ENCODE measurements at places on chromosomes 11 and 22.
A peak's percentile ranks its signal among the peaks of the same experiment; 100 is the strongest.

GRCh38 chr11:120270386-120270785 lies 30.4 kb downstream of the POU2F3 start:
- DNase-seq = no peak

DNA sequence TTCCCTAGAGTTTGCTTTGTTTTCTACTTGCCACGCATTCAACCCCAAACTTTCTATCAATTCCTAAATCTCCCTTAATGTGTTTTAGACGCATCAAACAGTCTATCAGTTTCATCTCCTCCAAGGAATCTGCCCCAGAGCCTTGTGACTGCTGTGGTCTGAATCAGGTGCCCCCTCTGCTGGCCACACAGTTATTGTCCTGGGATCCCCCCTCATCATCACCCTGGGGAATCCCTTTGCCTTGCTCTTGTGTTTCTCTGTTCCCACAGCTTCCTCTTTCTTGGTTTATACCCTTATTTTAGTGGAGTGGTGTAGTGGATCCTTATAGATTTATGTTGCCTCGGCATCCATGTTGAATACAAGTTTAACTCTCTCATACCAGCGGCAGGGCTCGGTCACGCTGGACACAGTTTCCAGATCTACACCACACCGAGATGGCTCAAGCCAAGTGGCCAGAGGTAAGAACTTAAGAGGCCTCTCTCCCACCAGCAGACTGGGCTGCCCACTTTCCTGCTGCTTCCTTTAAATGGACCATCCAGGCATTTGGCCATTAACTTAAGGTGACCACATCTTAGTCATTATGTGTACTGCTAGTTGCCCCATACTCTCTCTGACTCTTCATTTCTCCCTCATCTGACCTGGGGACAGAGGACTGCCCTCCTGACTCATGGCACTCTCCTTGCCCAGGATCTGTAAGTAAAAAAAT lies 8.2 kb downstream of the UPB1 start:
- peak; percentile 79 for DNase-seq

- no peak for DNase-seq
Observed at GRCh38 chr22:40414311-40414710, 43.9 kb downstream of the SGSM3 start.

DNA sequence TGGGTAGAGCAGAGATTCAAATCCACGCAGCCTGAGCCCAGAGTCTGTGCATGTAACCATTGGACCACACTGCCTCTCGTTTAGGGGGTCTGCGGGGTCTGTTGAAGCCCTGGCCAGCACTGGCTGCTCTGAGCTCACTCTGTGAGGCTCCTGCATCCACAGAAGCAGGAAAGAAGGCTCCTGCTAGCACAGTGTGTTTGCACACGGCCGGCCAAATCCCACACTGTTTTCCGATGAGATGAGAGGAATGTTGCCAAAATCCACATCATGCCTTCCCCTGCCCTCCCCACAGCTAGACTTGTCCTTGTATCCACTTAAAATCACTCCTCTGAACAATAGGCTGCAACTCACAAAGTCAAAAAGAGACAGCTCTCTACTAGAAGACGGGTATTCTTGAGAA lies 10.6 kb upstream of the SLC22A12 start:
- DNase-seq = no peak

GRCh38 chr11:70016666-70017367 lies 61.3 kb upstream of the ANO1 start:
- DNase-seq = no peak

DNA sequence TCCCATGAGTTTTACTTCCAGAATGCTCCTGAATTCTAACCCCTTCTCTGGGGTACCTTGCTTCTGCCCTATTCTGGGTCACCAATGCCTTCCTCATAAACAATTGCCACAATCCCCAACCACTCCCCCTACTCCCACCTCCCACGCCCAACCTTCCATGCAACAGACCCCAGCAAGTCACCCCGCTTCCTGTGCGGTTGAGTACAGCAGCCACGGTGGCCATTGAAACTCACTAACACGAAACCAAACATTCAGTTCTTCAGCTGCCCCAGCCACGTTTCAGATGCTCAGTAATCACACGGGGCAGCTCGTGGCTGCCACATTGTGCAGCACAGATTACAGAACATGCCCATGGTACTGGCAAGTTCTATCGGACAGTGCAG lies 3.7 kb upstream of the BCR start:
- no peak for DNase-seq

GRCh38 chr11:15473954-15474837 lies 359.5 kb downstream of the INSC start:
- DNase-seq = no peak

- DNase-seq = peak; percentile 65
Observed at GRCh38 chr11:32809313-32809712, 14.9 kb upstream of the CCDC73 start.

DNA sequence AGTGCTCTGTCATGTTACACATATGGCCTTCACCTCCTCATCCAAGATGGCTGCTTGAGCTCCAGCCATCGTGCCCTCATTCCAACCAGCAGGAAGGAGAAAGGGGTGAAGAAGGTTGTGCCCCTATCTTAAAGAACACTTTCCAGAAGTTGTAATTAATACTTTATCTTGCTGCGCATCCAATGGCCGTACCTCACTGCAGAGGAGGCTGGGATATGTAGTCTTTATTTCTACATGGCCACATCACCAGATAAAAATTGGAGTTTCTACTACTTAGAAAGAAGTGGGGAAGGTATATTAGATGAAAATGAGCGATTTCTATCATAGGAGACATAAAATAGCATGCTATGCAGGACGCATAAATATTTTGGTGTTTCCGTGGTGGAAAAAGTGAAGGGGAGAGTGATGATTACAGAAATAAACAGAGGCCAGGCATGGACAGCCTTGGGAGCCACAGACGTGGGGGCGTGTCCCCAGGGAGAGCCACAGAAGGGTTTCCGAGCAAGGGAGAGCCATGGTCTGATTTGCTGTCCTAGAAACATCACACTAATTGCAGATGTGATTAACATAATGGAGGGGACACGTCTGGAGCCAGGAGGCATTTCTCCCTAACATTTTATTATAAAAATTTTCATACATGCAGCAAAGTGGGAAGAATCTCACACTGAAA lies 8.8 kb upstream of the MB start:
- DNase-seq = no peak

DNA sequence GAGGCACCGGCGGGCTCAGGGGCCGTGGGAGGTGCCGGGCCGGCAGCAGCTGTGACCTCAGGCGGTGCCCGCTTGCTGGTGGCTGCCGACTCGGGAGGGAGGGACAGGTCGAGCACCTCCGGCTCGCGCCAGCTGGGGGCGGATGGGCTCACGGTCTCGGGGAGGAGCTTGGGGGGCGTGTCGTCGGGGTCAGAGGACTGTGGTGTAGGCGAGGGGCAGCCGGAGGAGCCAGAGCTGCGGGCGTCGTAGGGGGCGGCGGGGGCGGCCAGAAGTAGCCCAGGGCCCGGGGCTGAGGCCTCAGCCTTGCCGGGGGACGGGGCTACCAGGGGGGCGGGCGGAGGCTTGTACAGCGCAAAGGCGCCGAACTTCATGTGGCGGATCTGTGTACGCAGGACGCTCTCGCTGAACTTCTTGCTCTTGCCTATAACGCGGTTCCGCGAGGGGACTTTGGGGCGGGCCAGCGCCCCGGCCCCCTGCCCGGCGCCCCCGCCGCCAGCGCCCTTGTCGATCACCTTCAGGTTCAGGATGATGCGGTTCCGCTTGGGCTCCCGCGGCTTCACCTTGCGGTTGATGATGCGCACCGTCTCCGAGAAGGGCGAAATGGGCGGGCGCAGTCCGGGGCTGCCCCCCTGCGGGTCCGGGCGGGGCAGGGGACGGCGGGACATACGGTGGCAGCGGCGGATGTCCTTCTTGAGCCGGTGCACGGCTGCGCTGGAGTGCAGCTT lies 5.5 kb downstream of the CBX6 start:
- no peak for DNase-seq

DNA sequence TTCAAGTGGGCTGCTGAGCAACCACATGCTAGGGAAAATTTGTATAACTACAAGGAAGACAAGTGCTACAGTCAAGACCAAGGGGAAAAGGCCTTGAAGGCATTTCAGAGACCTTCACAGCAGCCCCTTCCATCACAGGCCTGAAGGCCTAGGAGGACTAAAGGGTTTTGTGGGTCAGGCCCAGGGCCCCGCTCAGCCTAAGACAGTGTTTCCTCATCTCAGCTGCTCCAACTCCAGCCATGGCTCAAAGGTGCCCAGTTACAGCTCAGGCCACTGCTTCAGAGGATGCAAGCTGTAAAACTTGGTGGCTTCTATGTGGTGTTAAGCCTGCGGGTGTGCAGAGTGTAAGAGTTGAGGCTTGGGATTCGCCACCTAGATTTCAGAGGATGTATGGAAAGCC lies 260.5 kb downstream of the NXPE2 start:
- DNase-seq = no peak

DNA sequence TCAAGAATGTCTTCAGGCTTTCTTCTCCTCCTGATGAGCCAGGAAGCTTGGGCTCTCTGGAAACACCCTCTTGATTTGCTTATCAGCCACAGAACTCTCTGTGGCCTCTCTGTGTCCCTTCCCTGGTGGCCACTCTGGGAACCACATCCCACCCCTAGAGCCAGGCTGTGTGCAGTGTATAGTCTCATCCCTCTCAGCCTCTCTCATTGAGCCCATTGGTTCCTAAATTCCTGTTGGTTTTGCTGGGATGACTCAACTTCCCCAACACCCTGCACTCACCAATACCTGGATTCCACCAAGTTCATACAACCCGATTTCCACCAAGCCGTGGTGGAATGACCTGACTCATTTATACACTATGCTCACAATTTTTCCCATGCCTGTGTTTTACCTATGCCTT lies 5.2 kb downstream of the IRAG1 start:
- peak; percentile 6 for DNase-seq

DNA sequence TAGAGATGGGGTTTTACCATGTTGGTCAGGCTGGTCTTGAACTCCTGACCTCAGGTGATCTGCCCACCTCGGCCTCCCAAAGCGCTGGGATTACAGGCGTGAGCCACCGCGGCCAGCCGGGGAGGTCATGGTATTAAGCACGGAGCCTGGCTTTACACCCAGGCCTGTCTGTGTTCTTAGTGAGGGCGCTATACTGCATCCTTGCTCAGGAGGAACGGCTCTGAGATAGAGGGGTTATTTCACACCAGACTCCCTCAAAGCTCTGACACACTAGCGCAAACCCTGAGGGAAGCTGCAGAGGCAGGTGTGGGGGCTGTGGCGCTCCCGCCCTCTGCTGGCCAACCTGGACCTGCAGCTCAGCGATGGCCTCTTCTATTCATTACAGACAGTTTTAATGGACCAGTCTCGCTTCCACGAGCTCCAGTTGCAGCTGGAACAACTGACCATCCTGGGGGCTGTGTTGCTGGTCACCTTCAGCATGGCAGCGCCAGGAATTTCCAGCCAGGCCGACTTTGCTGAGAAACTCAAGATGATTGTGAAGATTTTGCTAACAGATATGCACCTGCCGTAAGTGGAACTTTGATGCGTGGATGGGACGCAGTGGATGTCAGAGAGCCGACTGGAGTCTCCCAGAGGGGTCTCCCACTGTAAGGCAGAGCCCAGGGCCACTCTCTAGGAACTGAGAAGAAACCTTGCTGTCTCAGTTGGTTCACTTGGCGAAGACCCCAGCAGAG lies 26.2 kb downstream of the TCP11L1 start:
- DNase-seq = peak; percentile 72

DNA sequence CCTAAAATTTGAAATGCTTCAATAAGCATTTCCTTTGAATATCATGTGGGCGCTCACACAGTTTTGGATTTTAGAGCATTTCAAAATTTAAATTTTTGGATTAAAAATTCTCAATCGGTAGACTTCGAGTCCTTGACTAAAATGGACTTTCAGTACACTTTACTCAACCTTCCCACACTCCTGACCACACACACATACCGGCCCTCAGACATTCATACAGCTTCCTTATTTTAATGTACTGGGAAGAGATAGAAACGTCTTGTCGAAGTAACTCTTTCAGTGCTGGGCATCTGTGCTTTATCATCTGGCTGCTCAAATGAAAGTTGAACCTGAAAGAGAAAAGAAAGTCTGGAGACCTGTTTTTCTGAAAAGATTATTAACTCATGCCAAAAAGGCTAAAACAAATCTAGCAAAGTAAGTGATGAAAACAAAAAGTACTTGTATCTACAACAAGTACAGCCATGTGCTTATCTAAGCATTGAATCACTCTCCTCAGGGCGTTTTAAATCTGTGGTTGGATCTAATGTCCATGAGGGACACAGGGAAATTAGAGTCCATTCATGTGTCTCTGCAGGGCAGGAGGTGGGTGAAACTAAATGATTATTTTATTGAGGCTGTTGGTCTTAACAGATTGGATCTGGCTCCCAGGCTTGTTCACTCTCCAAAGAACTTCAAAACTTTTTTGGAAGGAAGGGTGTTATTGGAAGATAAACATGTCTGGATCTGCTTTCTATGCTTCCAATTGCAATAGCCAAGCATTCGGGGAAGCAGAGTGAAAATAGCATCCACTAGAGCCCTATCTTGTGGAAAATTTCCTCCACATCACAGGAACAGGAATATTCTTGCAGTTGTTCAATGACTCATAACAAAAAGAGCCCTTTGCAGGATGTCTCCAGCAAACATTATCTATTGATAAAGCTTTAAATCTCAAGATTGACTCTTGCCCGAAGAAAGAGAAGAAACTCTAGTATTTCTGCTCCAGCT lies 47.0 kb downstream of the CARD18 start:
- no peak for DNase-seq

GRCh38 chr11:117097389-117098268 lies 599 bp downstream of the SIK3 start:
- peak; percentile 46 for DNase-seq

GRCh38 chr11:72226701-72227100 lies 2.1 kb downstream of the INPPL1 start:
- DNase-seq = no peak

- DNase-seq = no peak
Observed at GRCh38 chr11:75677909-75678308, 9.1 kb upstream of the MAP6 start.

- no peak for DNase-seq
Observed at GRCh38 chr22:50062509-50063135, 4.5 kb upstream of the TTLL8 start.

All from activated naive CD8-positive, alpha-beta T cell treated with anti-CD3 and anti-CD28 coated beads, Interleukin-2, amount 50 U/mL, for 24 hours (primary cell).